HCT116 (cell line): ENCODE measurements at places on chromosomes 6 and 20. TPM values are rescaled to one million over a fixed set of nuclear protein-coding genes. Genes with fewer than 3 reads are reported as not detected.

Gene CRIP3
- total RNA-seq, result not detected

Gene KIF25
- total RNA-seq, result not detected

Gene BTN3A1
- 9.0 TPM for total RNA-seq

Gene PRRC2A
- total RNA-seq, result 250 TPM

Gene HSD17B8
- 22.0 TPM for total RNA-seq

Gene RAET1E
- 3.9 TPM for total RNA-seq

Gene HLA-DPB1
- 1.5 TPM for total RNA-seq

Gene BCAS1
- 0.17 TPM for total RNA-seq

Gene CFAP206
- total RNA-seq, result 0.54 TPM

Gene SYCP2L
- total RNA-seq, result 4.9 TPM

DNA sequence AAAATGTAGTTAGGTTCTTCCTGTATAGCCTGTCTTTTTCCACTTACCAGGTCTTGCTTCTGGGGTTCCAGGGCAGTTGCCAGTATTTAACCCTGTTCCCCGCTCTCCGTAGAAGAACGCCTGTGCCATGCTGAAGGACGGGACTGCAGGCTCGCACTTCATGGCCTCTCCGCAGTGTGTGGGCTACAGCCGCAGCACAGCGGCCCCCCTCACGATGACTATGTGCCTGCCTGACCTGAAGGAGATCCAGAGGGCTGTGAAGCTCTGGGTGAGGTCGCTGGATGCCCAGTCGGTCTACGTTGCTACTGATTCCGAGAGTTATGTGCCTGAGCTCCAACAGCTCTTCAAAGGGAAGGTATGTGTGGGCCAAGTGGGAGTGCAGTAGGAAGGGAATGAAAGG lies 23.0 kb downstream of the POFUT1 start:
- no peak overlapping the region for H3K4me3 ChIP-seq
- no peak for DNase-seq
- no peaks in the 10 kb centered on the region for H3K27me3 ChIP-seq
- no peaks in the 10 kb centered on the region for H3K4me1 ChIP-seq
- H3K27ac ChIP-seq, result no peak overlapping the region

DNA sequence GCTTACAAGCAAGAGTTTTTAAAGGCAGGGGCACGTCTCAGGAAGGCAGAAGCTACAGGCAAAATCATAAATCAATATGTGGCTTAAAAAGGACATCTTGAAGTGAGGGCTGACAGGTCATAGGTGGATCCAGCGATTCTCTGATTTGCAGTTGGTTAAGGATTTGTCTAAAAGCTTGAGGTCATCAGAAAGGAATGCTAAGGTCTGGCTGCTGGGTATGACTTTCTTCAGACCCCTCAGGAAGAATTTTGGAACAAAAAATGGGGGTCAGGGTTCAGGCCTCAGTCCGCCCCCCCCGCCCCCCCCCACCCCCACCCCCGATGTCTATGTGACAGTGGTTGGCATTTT lies 261.9 kb downstream of the CDH4 start:
- DNase-seq, result no peak
- H3K27me3 ChIP-seq, result peaks cover 3% of the 10 kb centered on the region; the same call in 1 of the 2 replicates
- H3K27ac ChIP-seq, result no peak overlapping the region
- H3K4me1 ChIP-seq, result no peaks in the 10 kb centered on the region

- H3K4me1 ChIP-seq, result peaks cover 12% of the 10 kb centered on the region
- H3K27ac ChIP-seq, result no peak overlapping the region
- no peak overlapping the region for H3K4me3 ChIP-seq
- H3K27me3 ChIP-seq, result no peaks in the 10 kb centered on the region
- no peaks in the 10 kb centered on the region for H3K36me3 ChIP-seq
Measured at GRCh38 chr6:57224769-57225515, 2.8 kb upstream of the RAB23 start.

- H3K27ac ChIP-seq, result no peak overlapping the region
- no peak overlapping the region for H3K4me3 ChIP-seq
- no peaks in the 10 kb centered on the region for H3K36me3 ChIP-seq
- DNase-seq, result no peak
- H3K27me3 ChIP-seq, result no peaks in the 10 kb centered on the region
- H3K4me1 ChIP-seq, result peaks cover 9% of the 10 kb centered on the region
Measured at GRCh38 chr6:2748183-2748582, 2.5 kb downstream of the MYLK4 start.

DNA sequence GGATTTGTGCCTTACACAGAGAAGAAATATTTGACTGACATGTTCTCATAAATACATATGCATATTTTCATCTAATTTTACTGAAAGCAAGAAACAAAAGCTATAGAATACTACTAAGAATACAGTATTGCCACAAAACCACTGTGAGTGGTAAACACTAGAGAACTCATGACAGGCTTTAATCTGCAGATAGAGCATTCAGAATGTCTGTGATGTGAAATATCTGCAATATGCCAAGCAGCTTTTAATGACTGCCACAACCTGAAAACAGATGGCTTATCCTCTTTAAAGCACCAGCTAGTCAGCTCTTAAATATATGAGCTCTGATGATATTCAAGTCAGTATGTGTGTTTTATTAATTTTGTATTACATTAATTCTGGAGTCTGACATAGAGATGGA lies 3.4 kb downstream of the NAPB start:
- H3K36me3 ChIP-seq, result no peaks in the 10 kb centered on the region
- no peaks in the 10 kb centered on the region for H3K27me3 ChIP-seq
- peaks cover 2% of the 10 kb centered on the region; the same call in 1 of the 2 replicates for H3K4me1 ChIP-seq
- no peak overlapping the region for H3K27ac ChIP-seq
- no peak for DNase-seq
- H3K4me3 ChIP-seq, result no peak overlapping the region

DNA sequence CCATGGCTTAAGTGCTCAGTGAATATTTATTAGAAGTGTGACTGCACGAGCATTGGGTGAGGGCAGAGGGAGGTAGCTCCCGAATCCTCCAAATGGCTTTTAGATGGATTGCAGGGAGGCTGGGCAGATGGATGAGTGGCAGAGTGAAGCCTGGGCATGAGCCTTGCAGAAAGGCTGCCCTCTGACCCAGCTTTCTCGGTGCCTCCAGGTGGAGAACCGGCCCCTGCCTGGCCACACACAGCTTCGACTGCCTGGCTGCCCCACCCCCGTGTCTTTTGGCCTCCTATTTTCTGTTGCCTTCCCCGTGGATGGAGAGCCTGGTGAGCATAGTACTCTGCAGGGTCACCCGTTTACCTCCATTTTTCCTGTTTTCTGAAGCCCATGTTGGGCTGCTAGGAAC lies 3.4 kb downstream of the VARS2 start:
- peaks cover 22% of the 10 kb centered on the region; the same call in 1 of the 2 replicates for H3K36me3 ChIP-seq
- no peak overlapping the region for H3K27ac ChIP-seq
- no peak overlapping the region for H3K4me3 ChIP-seq
- H3K27me3 ChIP-seq, result no peaks in the 10 kb centered on the region
- peaks cover 36% of the 10 kb centered on the region for H3K4me1 ChIP-seq

DNA sequence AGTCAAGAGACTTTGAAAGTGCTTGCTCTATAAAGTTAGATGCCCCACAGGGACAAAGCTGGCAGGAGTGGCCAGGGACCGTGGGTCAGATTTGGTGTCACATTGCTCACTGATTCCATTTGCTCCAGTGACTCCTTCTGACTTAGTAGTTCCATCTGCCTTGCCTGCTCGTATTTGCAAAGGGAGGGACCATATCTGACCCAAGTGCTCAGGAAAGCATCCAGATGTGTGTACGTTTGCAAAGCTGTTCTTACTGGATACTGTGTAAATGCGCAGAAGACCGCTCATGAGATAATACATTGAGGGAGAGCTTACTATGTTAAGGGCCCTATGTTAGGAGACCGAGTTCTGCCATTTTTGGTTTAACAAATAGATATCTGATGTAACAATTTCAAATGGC lies 21.2 kb upstream of the CCN6 start:
- no peak overlapping the region for H3K27ac ChIP-seq
- H3K36me3 ChIP-seq, result no peaks in the 10 kb centered on the region
- no peak for DNase-seq
- H3K4me1 ChIP-seq, result peaks cover 4% of the 10 kb centered on the region
- 0 out of 2 replicates have a peak, but pooled peaks cover 4% of the 10 kb centered on the region for H3K27me3 ChIP-seq

GRCh38 chr6:14274546-14275492 lies 157.2 kb downstream of the CD83 start:
- H3K4me3 ChIP-seq, result no peak overlapping the region
- H3K4me1 ChIP-seq, result peaks cover 47% of the 10 kb centered on the region
- no peak overlapping the region for H3K27ac ChIP-seq
- no peaks in the 10 kb centered on the region for H3K27me3 ChIP-seq
- no peak for DNase-seq

GRCh38 chr6:27260836-27261375 lies 13.4 kb downstream of the PRSS16 start:
- no peaks in the 10 kb centered on the region for H3K4me1 ChIP-seq
- no peaks in the 10 kb centered on the region for H3K27me3 ChIP-seq
- no peak overlapping the region for H3K27ac ChIP-seq

DNA sequence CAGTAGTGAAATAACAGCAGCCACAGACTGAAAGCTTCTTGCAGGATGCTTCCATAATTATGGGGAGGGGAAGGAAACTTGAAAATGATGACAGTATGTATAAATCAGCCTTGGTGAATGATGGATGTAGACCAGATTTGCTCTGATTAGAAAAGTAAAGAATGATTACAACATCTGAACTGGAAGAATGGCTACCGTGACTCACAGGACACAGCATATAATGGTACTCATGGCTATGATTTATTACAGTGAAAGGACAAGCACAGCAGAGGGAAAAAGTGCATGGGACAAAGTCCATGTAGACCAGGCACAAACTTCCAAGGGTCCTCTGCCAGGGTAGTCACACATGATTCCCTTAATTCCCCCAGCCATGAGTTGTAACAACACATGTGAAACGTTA lies 70.7 kb upstream of the POPDC3 start:
- H3K4me3 ChIP-seq, result no peak overlapping the region
- H3K4me1 ChIP-seq, result no peaks in the 10 kb centered on the region
- H3K27me3 ChIP-seq, result no peaks in the 10 kb centered on the region
- DNase-seq, result no peak
- no peaks in the 10 kb centered on the region for H3K36me3 ChIP-seq

DNA sequence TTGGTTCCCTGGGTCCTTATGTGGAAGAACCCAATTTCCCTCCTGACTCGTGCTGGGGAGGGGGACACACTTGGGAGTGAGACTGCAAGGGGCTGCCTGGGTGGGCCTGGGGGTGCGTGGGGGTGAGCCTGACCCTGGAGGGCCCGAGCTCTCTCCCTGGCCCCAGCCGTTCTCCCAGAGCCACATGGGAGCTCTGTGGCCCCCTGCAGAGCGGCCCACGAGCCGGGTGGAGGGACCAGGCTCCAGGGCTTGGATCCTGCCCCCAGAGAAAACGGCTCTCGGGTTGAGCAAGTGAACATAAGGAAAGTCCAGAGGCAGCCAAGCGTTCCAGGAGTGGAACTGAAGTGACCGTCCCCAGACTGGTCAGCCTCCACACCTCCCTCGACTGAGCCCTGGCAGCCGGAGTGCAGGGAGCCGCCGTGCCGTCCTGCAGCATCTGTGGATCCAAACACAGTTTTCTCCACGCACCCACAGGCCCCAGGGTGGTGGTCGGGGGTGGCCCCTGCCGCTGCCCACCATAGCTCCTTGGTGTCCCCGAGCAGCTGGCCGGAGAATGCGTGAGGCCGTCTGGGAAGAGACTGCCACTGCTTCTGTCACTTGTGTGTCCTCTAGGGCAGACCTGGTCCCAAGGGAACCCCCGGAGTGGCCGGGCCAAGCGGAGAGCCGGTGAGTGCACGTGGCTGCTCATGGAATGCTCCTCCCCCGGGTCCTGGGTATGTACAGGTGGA lies 10.6 kb downstream of the COL9A3 start:
- H3K27ac ChIP-seq, result no peak overlapping the region
- H3K4me3 ChIP-seq, result no peak overlapping the region
- no peaks in the 10 kb centered on the region for H3K36me3 ChIP-seq
- no peaks in the 10 kb centered on the region for H3K27me3 ChIP-seq
- no peak for DNase-seq

DNA sequence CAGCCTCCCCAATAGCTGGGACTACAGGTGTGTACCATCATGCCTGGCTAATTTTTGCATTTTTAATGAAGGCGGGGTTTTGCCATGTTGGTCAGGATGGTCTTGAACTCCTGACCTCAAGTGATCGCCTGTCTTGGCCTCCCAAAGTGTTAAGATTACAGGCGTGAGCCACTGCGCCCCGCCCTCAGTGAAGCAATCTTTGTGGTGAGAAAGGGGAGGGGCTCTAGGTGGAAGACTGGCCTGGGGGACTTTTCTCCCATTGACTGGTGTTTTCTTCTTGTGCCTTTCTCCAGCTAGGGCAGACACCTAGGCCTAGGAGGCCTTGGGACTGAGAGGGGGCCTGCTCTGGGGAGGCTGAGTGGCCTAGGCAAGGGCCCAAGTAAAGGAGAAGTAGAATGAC lies 84.1 kb downstream of the DNAAF9 start:
- no peak overlapping the region for H3K27ac ChIP-seq
- H3K27me3 ChIP-seq, result no peaks in the 10 kb centered on the region
- no peak for DNase-seq
- no peak overlapping the region for H3K4me3 ChIP-seq
- H3K36me3 ChIP-seq, result no peaks in the 10 kb centered on the region

GRCh38 chr6:13526727-13527670 lies 39.6 kb upstream of the GFOD1 start:
- no peak overlapping the region for H3K27ac ChIP-seq
- H3K4me3 ChIP-seq, result no peak overlapping the region
- H3K4me1 ChIP-seq, result peaks cover 4% of the 10 kb centered on the region; the same call in 1 of the 2 replicates
- H3K27me3 ChIP-seq, result no peaks in the 10 kb centered on the region
- no peaks in the 10 kb centered on the region for H3K36me3 ChIP-seq
- DNase-seq, result no peak

DNA sequence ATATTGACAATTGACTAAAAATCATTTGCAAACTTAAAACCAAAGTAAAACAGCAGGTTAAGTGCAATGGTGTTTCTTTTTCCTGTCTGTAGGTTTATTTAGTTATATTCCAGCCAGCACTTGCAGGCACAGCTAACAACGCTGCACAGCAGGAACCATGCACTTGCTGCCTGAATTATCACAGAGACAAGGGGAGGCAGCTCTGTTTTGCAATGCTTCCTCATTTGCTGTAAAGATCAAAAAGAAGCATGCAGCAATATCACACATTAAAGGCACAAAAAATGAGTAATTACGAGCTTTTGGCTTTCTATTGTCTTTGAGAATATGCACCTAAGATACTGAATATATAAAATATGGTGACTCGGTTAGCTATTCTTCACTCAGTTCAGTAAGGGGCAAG lies 241.9 kb downstream of the EPHA7 start:
- DNase-seq, result no peak
- H3K4me1 ChIP-seq, result no peaks in the 10 kb centered on the region
- H3K36me3 ChIP-seq, result no peaks in the 10 kb centered on the region
- no peak overlapping the region for H3K4me3 ChIP-seq
- H3K27me3 ChIP-seq, result no peaks in the 10 kb centered on the region

GRCh38 chr6:149859368-149859767 lies 4.8 kb downstream of the LRP11 start:
- no peaks in the 10 kb centered on the region for H3K36me3 ChIP-seq
- no peaks in the 10 kb centered on the region for H3K27me3 ChIP-seq
- DNase-seq, result no peak

- no peak overlapping the region for H3K27ac ChIP-seq
- no peaks in the 10 kb centered on the region for H3K27me3 ChIP-seq
- no peaks in the 10 kb centered on the region for H3K36me3 ChIP-seq
Measured at GRCh38 chr20:13256606-13257005, 35.5 kb downstream of the ISM1 start.

DNA sequence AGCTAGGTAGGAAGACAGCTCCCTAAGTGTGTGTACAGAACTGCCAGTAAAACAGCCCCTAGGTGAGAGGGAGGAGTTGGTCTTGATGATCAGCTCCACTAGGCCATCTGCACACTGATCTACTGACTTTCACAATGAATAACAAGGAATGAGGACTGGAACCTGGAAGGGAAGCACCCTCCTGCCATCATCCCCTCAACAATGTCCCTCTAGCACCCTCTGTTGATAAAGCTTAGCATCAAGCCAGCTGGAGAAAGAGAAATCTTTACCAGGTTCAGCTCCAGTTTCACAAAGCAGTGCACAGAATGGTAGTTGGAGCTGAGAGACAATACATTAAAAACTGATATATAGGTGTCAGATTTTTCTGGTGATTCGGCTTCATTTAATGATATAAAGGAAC lies 57.2 kb upstream of the IRAK1BP1 start:
- no peaks in the 10 kb centered on the region for H3K27me3 ChIP-seq
- H3K4me1 ChIP-seq, result no peaks in the 10 kb centered on the region
- H3K27ac ChIP-seq, result no peak overlapping the region
